Activated T-cell treated with anti-CD3 and anti-CD28 coated beads, Interleukin-2, amount 50 U/mL, for 4 hours (primary cell): ENCODE measurements at places on chromosomes 6 and 20. TPM values are rescaled to one million over a fixed set of nuclear protein-coding genes. Genes with fewer than 3 reads are reported as not detected.

- DNase-seq = no peak
Measured at GRCh38 chr20:3461911-3462677, 8.7 kb upstream of the ATRN start.

GRCh38 chr6:340991-341827 is 48.9 kb downstream of the DUSP22 start:
- no peak for DNase-seq

GRCh38 chr6:147936703-147937470 is 405.8 kb upstream of the SASH1 start:
- DNase-seq = no peak

DCBLD1 gene
- 1.5 TPM for total RNA-seq
